SJCRH30 (cell line): ENCODE measurements at places on chromosomes 5 and 9. TPM values are rescaled to one million over a fixed set of nuclear protein-coding genes. Genes with fewer than 3 reads are reported as not detected.

DNA sequence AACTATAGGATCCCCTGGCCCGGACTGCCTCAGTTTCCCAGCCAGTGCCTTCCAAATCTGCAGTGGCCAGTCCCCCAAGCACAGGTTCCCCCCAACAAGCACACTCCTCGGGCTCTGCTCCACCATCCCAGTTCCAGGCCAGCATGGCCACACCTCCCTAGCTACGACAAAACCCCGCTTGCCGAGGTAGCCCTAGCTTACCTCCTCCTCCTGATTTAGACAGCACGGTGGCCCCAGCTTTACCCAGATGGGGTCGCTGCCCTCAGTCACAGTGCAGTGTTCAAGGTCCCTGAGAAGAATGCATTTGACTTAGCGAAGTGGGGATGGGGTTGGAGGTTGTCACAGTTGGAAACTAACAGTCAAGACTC lies 40.8 kb upstream of the GARNL3 start:
- DNase-seq = no peak
- H3K36me3 ChIP-seq = no peaks in the 10 kb centered on the region
- no peak overlapping the region for H3K4me3 ChIP-seq
- no peaks in the 10 kb centered on the region; the same call in 1 of the 2 replicates for H3K27me3 ChIP-seq
- no peak overlapping the region for H3K27ac ChIP-seq
- H3K4me1 ChIP-seq = no peaks in the 10 kb centered on the region

C5orf58 gene
- not detected in 2 replicates for total RNA-seq

- peak overlapping the region; percentile 36 for H3K27ac ChIP-seq
- DNase-seq = peak; percentile 73
- peaks cover 22% of the 10 kb centered on the region for H3K4me1 ChIP-seq
- no peaks in the 10 kb centered on the region for H3K36me3 ChIP-seq
- H3K27me3 ChIP-seq = no peaks in the 10 kb centered on the region
These were observed 170.4 kb upstream of the TBCA start for GRCh38 chr5:77946381-77947040.

GRCh38 chr5:10157085-10157669 lies 92.5 kb downstream of the ATPSCKMT start:
- H3K4me1 ChIP-seq = no peaks in the 10 kb centered on the region
- no peak overlapping the region for H3K4me3 ChIP-seq
- H3K27ac ChIP-seq = no peak overlapping the region

KIF4B gene
- 0.02 and 0.03 TPM in 2 replicates for total RNA-seq

PRSS3 gene
- not detected in 2 replicates for total RNA-seq

- H3K27ac ChIP-seq = peak overlapping the region; percentile 99
- H3K4me1 ChIP-seq = peaks cover 54% of the 10 kb centered on the region
- H3K27me3 ChIP-seq = no peaks in the 10 kb centered on the region
These were observed 73.7 kb downstream of the GADD45G start for GRCh38 chr9:89678396-89679015.

ASS1 gene
- 1,949 and 1,974 TPM in 2 replicates for total RNA-seq

MYMK gene
- 1.1 and 2.0 TPM in 2 replicates for total RNA-seq

DNA sequence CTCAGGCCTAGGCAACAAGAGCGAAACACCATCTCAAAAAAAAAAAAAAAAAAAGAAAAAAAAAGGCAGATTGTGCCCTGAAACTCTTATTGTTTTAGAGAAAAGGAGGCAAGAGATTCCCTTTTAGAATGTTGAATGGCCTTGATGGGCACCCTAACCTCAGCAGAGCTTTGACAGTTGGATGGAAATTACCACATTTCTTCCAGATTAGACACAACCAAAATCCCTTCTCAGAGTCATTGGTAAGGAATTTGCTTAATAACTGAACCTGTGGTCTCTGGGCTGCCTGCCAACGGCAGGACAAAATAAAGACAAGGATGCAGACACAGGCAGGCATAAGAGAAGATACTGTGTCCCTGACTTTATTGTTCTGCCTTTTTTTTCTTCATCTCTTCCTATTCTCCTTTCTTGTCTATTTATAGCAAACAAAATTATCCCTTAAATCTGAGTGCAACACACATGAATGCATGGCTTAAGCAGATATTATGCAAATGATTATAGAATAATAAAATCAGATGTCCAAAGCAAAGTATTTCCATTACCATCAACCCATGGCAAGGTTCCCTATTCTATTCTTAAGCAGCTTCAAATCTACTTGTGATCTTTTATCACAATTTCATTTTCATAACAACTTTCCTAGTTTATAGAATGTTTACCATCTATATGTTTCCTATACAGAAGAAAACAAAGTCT lies 37.3 kb upstream of the TRIO start:
- peak; percentile 71 for DNase-seq
- H3K27ac ChIP-seq = peak overlapping the region; percentile 26; the same call in 1 of the 2 replicates
- no peak overlapping the region for H3K4me3 ChIP-seq
- H3K27me3 ChIP-seq = no peaks in the 10 kb centered on the region
- peaks cover 8% of the 10 kb centered on the region for H3K4me1 ChIP-seq

DNA sequence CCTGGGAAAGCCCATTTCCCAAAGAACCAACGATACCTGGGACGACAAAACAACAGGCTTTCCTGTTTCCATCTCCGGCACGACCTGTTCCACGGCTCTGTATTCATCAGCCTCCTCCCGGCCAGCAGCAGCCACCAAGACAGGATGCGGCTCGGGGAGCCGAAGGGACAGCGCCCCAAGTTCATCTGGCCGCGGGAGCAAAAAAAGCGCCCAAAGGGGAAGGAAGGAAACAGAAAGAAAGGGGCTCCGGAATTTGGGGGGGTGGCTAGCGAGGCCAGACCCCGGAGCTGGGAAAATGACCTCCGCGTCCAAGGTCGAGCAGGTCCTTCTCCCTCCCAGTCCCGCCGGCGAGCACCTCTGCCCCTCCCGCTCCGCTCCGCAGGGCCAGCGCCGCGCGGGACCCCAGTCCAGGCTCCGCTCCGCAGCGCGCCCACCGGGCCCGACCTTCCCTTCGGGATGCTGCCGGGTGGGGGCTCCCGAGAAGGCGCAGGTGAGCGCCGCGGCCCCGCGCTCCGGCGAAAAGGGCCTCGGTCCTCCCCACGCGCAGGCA lies 608 bp downstream of the ELOVL7 start:
- H3K27ac ChIP-seq = no peak overlapping the region
- no peaks in the 10 kb centered on the region for H3K36me3 ChIP-seq
- H3K4me1 ChIP-seq = no peaks in the 10 kb centered on the region
- peak; percentile 4 for DNase-seq
- peak overlapping the region; percentile 69 for H3K4me3 ChIP-seq

GRCh38 chr5:40932766-40933165 lies 23.5 kb downstream of the C7 start:
- H3K27ac ChIP-seq = no peak overlapping the region
- H3K4me1 ChIP-seq = no peaks in the 10 kb centered on the region
- no peak for DNase-seq
- no peak overlapping the region for H3K4me3 ChIP-seq
- no peaks in the 10 kb centered on the region for H3K27me3 ChIP-seq

KIF12 gene
- total RNA-seq = 0.13 TPM in 1 of 2 replicates, not detected in the other

POU4F3 gene
- total RNA-seq = 0.13 and 0.14 TPM in 2 replicates

S1PR3 gene
- not detected in 2 replicates for total RNA-seq

- H3K27ac ChIP-seq = no peak overlapping the region
- H3K27me3 ChIP-seq = no peaks in the 10 kb centered on the region
- peaks cover 24% of the 10 kb centered on the region for H3K4me1 ChIP-seq
- no peak overlapping the region for H3K4me3 ChIP-seq
- no peak for DNase-seq
These were observed 91.5 kb upstream of the CDKN2B start for GRCh38 chr9:22100626-22101025.

GRCh38 chr9:113215132-113215531 lies 5.9 kb downstream of the FKBP15 start:
- H3K36me3 ChIP-seq = peaks cover 14% of the 10 kb centered on the region; the same call in 1 of the 2 replicates
- peaks cover 8% of the 10 kb centered on the region for H3K4me1 ChIP-seq
- no peak overlapping the region for H3K4me3 ChIP-seq
- H3K27ac ChIP-seq = no peak overlapping the region
- no peaks in the 10 kb centered on the region for H3K27me3 ChIP-seq

GRCh38 chr5:71475788-71476384 lies 20.4 kb downstream of the BDP1 start:
- no peak overlapping the region for H3K4me3 ChIP-seq
- H3K36me3 ChIP-seq = peaks cover 66% of the 10 kb centered on the region
- DNase-seq = peak; percentile 52
- no peaks in the 10 kb centered on the region for H3K27me3 ChIP-seq

- no peaks in the 10 kb centered on the region for H3K4me1 ChIP-seq
- H3K36me3 ChIP-seq = no peaks in the 10 kb centered on the region
- H3K27me3 ChIP-seq = no peaks in the 10 kb centered on the region
- H3K27ac ChIP-seq = no peak overlapping the region
- H3K4me3 ChIP-seq = no peak overlapping the region
These were observed 521.9 kb downstream of the DTWD2 start for GRCh38 chr5:118466418-118466817.

GRCh38 chr9:121652838-121653231 lies 1.4 kb downstream of the DAB2IP start:
- H3K27ac ChIP-seq = no peak overlapping the region; the same call in 1 of the 2 replicates
- peaks cover 21% of the 10 kb centered on the region for H3K4me1 ChIP-seq
- peak overlapping the region; percentile 78 for H3K4me3 ChIP-seq
- H3K27me3 ChIP-seq = no peaks in the 10 kb centered on the region
- DNase-seq = no peak

GRCh38 chr9:89422151-89422975 lies 75.5 kb downstream of the SEMA4D start:
- H3K36me3 ChIP-seq = no peaks in the 10 kb centered on the region
- no peak for DNase-seq
- H3K4me1 ChIP-seq = no peaks in the 10 kb centered on the region

DNA sequence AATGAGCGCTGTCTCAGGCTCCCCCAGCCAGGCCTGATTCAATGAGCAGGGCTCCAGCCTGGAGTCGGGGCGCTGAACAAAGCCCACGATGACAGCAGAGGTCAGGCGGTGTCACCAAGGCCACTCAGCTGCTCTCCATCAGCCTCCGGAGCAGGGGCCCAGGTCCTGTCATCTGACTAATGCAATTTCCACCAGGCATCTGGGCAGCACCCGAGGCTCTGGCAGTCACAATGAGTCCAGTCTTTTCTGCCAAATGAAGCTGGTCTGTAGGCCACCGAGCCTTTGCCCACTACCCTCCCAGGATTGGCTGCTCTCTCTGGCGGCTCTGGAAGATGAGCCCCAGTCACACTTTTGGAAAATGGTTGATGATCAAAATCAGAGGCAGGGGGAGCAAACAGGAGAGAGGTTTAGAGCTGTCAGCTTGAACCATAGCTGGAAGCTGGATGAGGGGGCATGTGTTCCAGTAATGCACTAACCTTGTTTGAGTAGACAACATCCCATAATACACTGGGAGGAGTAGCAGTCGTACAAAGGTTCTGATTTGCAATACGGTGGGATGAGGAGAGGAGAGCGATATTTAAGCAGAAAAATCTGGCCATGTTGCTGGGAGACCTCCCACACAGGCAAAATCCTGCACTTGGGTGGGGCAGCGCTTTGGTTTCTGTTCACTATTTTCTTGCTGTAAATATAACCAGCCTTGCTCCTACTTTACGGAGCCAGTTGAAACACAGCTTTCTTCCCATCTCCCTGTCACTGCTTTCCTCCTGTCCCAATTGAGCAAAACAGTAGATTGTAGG lies 306.4 kb upstream of the PANK3 start:
- no peaks in the 10 kb centered on the region for H3K36me3 ChIP-seq
- DNase-seq = no peak
- no peaks in the 10 kb centered on the region for H3K27me3 ChIP-seq
- H3K4me1 ChIP-seq = peaks cover 47% of the 10 kb centered on the region; the same call in 1 of the 2 replicates
- H3K27ac ChIP-seq = no peak overlapping the region

DNA sequence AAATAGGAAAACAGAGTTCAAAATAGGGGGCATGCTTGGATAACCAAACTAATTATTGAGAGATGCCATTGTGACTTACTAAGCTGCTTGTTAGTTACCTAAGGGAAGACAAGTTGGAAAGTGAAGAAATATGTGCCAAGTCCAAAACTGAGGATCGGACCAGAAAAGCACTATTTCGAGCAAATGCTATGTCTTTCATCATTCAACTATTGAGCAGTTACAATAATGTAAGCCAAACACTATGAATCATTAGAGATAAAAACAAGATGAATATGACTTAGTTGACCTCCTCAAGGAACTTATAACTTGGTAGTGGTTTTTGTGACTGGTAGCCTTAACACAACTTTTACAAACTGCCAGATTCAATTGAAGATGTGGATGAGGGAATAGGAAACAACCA lies 240.6 kb upstream of the MPDZ start:
- H3K4me3 ChIP-seq = no peak overlapping the region
- no peaks in the 10 kb centered on the region for H3K36me3 ChIP-seq
- H3K4me1 ChIP-seq = no peaks in the 10 kb centered on the region; the same call in 1 of the 2 replicates
- DNase-seq = no peak
- no peak overlapping the region for H3K27ac ChIP-seq

KCNV2 gene
- not detected in 2 replicates for total RNA-seq

DNA sequence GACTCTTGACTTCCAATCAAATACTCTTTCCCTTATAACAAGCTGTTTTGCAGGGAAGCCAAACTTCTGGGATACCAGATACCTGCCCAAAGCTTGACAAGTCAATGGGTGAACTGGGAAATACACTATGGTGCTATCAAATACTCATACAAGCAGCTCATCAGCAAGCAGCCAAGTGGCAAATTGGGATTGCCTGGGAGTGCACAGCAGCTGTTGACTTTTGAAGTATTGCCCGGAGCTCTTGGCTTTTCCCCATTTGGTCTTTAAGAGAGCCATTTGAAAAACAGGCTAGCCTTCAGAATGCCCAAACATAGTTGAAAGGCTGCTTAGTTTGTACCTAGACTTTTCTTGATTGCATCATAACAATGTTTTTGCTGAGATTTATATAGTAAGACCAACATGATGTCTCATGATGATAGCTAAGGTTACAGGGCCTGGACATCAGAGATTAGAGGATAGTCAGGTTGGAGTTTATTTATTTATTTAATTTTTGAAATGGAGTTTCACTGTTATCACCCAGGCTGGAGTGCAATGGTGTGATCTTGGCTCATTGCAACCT lies 210.1 kb upstream of the ZNF608 start:
- H3K4me3 ChIP-seq = no peak overlapping the region
- peak; percentile 48 for DNase-seq

GRCh38 chr9:17764306-17764705 lies 185.4 kb downstream of the SH3GL2 start:
- no peak for DNase-seq
- H3K4me1 ChIP-seq = no peaks in the 10 kb centered on the region
- H3K36me3 ChIP-seq = no peaks in the 10 kb centered on the region
- no peaks in the 10 kb centered on the region for H3K27me3 ChIP-seq
- no peak overlapping the region for H3K27ac ChIP-seq

- H3K4me1 ChIP-seq = peaks cover 38% of the 10 kb centered on the region
- H3K27me3 ChIP-seq = no peaks in the 10 kb centered on the region
- H3K36me3 ChIP-seq = no peaks in the 10 kb centered on the region
- DNase-seq = peak; percentile 62
These were observed 265.7 kb upstream of the KLF4 start for GRCh38 chr9:107755246-107755645.
